ENCODE measurements at places on chromosomes 12 and 14. TPM values are rescaled to one million over a fixed set of nuclear protein-coding genes. Genes with fewer than 3 reads are reported as not detected.
A peak's percentile ranks its signal among the peaks of the same experiment; 100 is the strongest.

Gene LMNTD1
- not detected for total RNA-seq

Gene SRRM4
- total RNA-seq, result not detected

Gene GALNT9
- total RNA-seq, result not detected

Gene CCDC197
- total RNA-seq, result not detected

Gene BBOF1
- 3.1 TPM for total RNA-seq

Gene MYO1H
- 0.10 TPM for total RNA-seq

Gene CLEC9A
- total RNA-seq, result not detected

Gene PTPRB
- 64.7 TPM for total RNA-seq

Gene RD3L
- total RNA-seq, result not detected

Gene DBX2
- total RNA-seq, result 0.32 TPM

Gene SERPINA10
- total RNA-seq, result not detected

Gene TBX3
- total RNA-seq, result 16.5 TPM

Gene GPD1
- 1,023 TPM for total RNA-seq

Gene TSHR
- 0.39 TPM for total RNA-seq

Gene SLC38A2
- total RNA-seq, result 248 TPM

DNA sequence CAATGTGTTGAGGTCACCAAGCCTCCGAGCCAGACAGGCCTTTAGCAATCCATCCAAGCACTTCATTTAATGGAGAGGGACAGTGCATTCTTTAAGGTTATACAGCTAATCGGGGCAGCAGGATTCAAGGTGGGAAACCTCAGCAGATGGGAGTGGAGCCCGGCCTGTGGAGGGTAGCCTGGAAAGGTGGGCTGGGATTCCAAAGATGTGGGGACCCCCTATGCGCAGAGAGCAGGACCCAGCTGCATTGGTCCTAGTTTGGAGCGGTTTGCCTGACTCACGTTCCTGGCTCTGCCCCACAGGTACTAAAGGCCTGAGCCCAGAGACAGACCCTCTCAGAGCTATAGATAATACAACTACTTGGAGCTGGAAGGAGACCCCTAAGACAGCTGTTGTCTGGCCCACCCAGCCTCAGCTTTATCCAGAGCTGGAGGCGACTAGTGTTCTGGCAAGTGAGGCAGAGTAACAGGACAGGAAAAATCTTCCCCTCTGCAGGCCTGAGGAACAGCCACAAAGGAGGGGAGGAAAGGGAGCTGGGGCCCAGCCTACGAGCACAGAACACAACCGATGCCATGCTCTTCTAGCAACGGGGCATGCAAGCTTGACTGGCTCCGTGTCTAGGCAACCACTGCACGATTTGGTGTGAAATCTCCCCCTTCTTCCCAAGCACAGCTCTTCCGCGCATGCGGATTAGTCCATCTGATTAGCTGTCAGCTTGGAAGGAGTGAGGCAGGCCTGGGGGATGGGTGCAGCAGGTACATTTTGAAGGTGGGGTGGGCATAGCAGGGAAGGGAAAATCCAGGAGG lies 1.1 kb upstream of the MYH7 start:
- peak; percentile 62 for DNase-seq

GRCh38 chr14:51430633-51431032 lies 190.6 kb downstream of the TMX1 start:
- DNase-seq, result no peak

GRCh38 chr12:121512561-121512960 lies 68.3 kb downstream of the KDM2B start:
- no peak for DNase-seq

DNA sequence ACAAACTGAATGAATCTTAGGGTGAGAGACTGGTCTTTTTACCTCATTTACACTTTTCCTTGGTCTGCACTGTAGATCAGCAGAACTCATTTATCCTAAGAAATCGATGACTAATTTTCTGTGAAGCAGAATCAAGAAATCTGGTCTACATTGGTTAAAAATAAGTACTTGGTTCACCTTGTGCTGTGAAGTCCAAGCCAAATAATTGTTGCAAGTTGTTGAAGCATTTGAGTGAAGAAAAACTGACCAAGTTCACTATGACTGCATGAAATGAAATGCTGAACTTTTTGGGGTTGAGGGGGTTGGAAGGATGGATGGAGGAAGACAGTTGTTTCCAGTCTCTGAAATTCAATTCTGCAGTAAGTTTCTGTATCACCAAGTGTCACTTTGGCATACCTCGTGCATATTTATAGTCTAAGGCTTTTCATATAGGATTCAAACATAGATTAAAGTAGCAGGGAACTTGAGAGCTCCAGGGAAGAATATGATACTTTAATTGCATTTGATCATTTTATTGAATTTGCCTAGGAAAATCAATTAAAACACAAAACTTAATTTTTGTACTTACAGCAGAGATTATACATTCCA lies 75.0 kb downstream of the FAR2 start:
- no peak for DNase-seq

- no peak for DNase-seq
These were observed 20.4 kb upstream of the PDZRN4 start for GRCh38 chr12:41167701-41168100.

GRCh38 chr12:98660521-98660920 lies 15.4 kb downstream of the APAF1 start:
- DNase-seq, result no peak

DNA sequence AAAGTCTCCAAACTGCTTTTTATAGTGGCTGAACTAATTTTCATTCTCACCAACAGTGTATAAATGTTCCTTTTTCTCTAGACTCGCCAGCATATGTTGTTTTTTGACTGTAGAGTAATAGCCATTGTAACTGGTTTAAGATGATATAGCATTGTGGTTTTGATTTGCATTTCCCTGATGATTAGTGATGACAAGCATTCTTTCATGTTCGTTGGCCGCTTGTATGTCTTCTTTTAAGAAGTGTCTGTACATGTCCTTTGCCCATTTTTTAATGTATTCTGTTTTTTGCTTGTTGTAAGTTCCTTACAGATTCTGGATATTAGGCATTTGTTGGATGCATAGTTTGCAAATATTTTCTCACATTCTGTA lies 404.9 kb downstream of the FLRT2 start:
- DNase-seq, result no peak

DNA sequence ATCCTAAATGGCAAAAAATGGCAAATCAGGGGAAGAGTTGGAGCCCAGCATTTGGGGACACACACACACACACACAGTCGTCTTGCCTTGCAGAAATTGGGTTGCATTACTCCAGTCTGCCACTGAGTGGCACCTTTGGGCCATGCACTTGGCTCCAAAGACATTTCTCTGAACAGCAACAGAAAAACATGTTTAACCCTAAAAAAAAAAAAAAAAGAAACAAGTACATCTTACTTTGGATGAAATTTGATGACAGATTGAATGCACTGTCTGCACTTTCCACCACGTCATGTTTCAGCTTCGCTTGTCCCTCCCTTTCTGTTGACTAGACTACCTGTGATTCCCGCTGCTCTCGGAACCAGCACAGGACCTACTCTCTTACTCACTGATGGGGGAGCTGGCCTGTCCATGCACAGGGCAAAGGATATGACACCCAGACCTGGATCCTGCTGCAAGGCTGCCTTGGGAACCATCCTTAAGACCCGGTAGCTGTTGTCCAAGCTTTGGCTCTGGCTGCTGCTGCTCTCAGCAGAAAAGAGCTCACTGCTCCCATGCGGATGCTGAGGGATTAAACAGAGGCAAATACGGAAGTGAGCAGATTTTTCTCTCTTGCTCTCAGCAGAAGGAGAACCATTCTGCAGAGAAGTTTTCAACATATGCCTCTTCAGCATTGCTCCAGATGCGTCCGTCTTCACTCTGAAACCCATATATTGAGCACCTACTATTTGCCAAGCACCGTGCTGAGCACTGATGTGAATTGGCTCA lies 376.8 kb downstream of the DPF3 start:
- DNase-seq, result no peak

- DNase-seq, result no peak
These were observed 128.6 kb upstream of the CPM start for GRCh38 chr12:69061574-69061973.

DNA sequence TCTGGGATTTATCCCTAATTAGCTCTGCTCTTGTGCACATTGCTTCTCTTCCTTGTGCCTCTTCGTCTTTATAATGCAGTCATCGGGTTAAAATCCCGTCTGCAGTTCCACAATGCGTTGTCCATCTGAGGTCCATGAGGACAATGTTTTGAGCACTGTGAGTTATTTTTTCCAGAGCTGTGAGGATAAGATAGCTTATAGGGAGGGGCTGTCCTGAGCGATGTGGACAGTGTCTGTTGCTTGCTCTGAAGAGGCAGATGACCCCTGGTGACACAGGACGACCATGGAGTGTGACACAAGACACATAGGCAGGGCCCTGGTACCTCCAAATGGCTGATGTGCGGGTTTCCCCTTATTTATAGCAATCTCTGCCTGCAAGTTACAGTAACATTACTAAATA lies 132.5 kb downstream of the SMOC1 start:
- DNase-seq, result no peak

- no peak for DNase-seq
These were observed 15.9 kb upstream of the LRRK2 start for GRCh38 chr12:40208707-40209446.

- DNase-seq, result no peak
These were observed 25.9 kb upstream of the COL2A1 start for GRCh38 chr12:48030173-48030650.

- no peak for DNase-seq
These were observed 80.8 kb upstream of the AMIGO2 start for GRCh38 chr12:47160316-47161244.

- no peak for DNase-seq
These were observed 34.9 kb upstream of the CERS5 start for GRCh38 chr12:50201987-50202521.

DNA sequence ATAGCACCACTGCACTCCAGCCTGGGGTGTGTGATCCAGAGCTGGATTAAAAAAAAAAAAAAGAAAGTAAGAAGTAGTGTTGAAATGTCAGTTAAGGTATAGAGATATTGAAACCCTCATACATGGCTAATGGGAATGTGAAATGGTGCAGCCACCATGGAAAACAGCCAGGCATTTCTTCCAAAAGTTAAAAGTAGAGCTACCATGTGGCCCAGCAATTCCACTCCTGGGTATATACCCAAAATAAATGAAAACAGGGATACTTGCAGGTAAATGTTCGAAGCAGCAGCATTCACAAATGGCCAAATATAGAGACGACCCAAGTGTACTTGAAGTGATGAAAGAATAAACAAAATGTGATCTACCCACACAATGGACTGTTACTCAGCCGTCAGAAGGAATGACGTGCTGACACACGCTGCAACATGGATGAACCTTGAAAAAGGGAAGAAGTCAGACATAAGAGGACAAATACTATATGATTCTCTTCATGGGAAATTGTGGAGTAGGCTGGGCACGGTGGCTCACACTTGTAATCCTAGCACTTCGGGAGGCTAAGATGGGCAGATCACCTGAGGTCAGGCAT lies 15.2 kb downstream of the IL31 start:
- no peak for DNase-seq

- DNase-seq, result no peak
These were observed 140.5 kb downstream of the PRKCH start for GRCh38 chr14:61461808-61462275.

GRCh38 chr14:31297701-31298344 lies 90.2 kb upstream of the HECTD1 start:
- DNase-seq, result no peak

GRCh38 chr14:104144453-104144790 lies 6.0 kb downstream of the KIF26A start:
- DNase-seq, result peak; percentile 26

DNA sequence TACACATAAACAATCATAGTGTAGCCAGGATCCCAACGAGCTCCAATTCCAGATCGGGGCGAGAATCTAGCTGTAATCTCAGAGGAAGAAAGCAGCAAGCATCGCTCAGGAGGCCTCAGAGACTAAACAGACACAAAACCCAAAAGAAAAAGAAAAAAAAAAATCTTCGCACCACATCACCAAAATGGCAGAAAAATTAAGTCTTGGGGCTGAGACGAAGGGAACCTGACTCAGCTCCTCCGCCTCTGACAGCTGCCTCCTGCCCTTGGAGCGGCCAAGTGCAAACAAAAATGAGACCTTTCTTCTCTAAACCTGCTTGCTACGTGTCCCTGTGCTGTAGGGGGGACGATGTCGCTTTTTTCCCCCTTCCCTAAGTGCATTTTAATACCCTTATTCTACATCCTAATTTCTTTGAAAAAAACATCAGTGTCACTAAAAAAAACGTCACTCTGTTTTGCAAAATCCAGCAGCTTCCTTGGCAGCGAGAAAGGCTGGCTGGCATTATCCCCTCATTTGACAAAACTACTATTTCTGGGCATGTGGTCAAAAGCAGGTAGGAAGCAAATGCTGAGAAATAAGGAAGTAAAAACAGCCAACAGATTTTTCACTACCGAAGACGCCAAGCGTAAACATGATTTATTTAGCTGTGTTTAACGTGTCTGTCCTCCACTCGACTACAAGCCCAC lies 30.5 kb downstream of the BCL11B start:
- DNase-seq, result no peak

GRCh38 chr14:30610787-30611343 lies 11.3 kb upstream of the SCFD1 start:
- DNase-seq, result no peak

All from mesenteric fat pad (tissue), 1 donor.